ENCODE measurements at places on chromosomes 5 and 9.

DNA sequence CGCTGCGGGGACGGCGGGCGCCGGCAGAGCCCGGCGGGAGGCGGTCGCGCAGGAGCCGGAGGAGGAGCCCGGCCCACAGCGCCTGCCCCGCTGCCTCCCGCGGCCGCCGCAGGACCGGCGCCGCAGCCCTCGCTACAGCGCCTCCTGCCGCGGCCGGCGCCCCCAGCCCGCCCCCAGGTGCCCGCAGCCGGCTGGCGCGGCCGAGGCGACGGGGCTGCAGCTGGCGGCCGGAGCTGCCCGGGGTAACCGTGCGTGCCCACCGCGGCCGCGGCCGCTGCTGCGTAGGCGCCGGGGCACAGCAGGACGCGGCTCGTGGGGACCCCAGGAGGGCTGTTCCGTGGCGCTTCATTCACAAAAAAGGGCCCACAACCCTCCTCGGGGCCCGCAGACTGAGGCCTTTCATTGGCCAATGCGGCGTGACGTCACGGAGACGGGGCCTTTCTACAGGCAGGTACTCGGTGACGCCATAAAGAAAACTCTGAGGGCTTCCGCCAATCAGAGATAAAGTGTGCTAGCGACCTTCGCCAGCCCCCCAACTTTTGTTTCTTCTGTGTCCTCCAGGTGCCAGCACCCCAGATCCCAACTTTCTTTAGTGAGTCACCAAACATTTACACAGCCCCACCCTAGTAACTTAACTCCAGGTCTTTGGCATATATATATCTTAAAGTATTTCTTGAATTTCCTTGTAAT, at the start of gene CDC14B:
Gene CDC14B, minus strand, starts transcription at position 353 of the 690 bp plus-strand sequence. CDS start 465 bp downstream, outside the sequence.
- DNase-seq = peak; percentile 83

- no peak for DNase-seq
Measured at GRCh38 chr9:91660521-91660920, 236.9 kb upstream of the NFIL3 start.

DNA sequence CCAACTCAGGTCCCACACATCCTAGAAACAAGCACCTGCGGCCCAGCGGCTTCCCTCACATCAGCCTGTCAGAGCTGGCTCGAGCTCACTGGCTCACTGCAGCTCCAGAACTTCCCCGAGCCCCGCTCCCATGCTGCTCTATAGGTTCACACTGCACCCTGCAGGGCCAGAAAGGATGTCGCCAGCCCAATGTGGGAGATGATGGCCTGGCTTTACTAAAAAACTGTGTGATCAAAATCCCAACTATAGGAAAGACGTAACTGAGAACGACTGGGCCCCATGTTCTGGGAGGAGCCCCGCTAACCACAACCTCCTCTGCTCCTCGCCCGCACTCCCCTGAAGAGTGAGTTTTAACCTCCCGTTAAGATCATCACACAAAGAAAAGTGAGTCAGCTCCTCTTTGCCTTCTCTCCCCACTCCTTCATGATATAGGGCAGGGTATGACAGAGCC, 4.6 kb downstream of the SURF4 start:
- DNase-seq = no peak

GRCh38 chr9:98083061-98083501, 26.5 kb downstream of the NANS start:
- DNase-seq = no peak

DNA sequence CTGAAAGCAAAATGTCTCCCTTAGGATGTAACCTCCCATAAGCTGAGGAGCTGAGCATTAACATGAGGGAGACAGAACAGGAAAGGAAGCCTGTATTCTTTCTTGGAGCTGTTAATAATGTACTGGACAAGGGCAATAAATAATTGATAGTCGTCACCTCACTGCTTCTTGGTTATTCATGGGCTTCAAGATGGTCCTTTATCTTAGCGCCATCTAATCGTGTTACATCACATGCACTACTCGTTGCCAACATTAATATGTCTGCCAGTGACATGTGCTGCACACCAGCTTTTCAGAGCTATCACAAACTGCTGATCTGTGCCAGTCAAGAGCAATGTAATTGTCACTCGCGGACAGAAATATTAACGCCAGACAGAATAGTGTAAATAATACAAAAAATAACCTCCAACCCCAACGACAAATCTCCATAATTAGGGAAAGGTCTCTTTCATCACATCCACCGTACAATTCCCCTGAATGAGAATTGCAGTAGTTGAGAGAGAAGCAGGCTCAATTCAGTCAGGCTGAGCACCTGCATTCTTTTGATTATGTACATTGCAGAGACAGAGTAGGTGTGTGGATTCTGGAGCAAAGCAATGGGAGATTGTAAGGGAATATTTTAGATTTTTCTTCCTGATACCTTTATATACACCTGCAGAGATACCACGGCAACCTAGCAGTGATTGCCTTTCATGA, 267.1 kb downstream of the SPATA31D1 start:
- DNase-seq = no peak

DNA sequence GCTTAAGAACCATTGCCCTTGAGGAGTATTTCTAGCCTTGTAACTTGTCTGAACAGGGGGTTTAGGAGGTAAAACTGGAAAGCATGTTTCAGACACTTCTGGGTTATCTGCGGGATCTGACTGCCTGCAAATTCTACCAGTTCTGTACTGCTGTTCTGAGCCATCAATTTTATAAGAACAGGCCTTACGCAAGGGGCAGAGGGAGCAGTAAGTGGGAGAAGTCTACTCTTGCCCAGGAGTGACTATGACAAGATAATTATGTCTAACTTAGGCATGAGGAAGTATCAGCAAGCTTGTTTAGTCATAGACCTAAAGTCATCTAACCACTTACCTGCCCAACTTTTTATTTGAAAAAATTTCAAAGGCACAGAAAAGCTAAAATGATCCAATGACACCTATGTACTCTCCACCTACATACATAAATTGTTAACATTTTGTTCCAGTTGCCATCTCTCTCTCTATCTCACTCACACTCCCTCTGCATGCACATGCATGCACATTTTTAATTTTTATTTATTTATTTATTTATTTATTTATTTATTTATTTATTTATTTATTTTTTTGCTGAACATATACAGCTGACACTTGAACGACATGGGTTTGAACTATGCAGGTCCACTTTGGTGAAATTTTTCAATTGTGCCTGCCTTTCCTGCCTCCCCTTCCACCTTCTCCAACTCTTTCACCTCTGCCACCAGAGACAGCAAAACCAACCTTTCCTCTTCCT, 18.4 kb upstream of the DEPDC1B start:
- no peak for DNase-seq

- DNase-seq = no peak
Measured at GRCh38 chr5:107380654-107381053, 290.1 kb downstream of the EFNA5 start.

DNA sequence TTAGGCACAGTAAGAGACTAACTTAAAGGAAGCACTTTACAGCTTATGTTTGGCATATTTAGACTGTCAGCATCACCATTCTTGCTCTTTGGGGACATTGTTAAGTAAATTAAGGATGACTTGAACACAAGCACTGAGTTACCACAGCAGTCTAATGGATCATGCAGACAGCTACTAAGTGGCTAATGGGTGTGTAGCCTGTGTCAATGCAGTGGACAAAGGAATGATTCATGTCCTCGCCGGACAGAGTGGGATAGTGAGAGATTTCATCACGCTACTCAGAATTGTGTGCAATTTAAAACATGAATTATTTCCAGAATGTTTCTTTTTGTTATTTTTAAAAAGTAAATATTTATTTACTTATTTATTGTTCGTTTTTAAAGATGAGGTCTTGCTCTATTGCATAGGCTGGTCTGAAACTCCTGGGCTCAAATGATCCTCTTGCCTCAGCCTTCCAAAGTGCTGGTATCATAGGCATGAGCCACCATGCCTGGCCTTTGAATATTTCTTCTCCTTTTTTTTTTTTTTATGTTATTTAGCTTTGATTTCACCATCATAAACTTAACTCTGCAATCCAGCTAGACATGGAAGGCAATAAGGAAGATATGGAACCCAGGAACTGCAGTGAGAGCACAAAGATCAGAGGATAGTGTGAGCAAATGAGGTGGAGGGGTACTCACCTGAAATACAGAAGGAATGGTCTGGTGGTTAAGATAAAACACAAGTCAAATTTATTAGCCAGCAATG, 53.0 kb upstream of the KLF4 start:
- no peak for DNase-seq

DNA sequence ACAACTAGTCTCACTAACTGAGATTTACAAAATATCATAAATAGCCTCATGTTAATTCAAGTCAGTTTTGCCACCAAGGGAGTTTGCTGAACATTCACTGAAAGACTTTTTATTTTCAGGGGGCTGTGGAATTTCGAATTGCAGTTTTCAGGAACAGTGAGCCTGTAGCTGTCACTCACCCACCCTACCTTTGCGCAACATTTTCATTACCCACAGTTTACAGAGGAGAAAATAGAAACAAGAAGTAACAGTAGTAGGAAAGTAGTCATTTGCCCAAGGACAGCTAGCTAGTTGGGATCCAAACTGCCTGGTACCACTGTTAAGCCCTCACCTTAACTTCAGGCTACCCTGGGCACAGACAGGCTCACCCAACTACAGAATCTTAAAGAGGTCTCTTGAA, 154.1 kb downstream of the ADAMTS12 start:
- no peak for DNase-seq

DNA sequence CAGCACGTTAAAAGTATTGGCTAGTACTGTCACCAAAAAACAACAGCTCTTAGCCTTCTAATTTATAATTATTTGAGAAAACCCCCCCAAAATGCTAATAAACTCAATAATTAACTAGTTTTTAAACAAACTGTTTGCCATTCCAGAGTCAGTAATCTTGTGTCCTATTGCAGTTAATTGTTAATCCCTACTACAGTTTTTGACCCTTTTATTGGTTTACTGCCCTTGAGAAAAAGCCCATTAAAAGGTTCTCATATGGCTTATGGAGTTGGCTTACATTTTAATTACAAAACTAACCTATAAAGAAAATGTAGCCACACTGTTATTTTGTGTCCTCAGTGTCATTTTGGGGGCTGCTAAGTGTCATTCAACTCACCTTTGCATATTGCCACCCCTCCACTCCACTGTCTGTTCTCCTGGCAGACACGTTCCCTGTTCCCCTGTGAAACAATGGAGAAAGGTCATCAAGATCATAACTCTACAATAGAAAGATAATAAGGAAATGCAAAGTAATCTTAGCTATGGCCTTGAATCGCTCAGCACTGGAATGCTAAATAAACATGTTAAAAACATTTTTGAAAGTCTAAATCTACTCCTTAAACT, 51.6 kb upstream of the TXNDC8 start:
- DNase-seq = no peak

GRCh38 chr5:305459-305858, 16.1 kb upstream of the AHRR start:
- DNase-seq = no peak

- DNase-seq = no peak
Measured at GRCh38 chr9:95570646-95571045, 53.9 kb upstream of the PTCH1 start.

DNA sequence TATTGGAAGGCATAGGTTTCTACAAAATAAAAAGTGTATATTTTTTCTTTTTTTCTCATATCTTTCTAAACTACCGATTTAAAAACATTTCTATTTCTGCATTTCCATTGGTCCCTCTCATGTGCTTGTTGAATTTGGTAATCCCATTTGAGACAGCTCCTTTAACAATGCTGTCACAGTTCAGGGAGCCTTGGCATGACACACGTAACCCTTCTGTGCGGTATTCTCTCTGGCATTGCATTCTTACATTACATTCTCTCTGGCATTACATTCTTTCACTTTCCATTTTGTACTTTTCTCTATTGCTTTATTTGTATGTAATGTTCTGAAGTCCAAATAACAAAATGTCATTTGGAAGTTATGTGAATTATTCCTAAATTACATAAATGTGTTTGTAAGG, 150.7 kb upstream of the RASGRF2 start:
- no peak for DNase-seq

DNA sequence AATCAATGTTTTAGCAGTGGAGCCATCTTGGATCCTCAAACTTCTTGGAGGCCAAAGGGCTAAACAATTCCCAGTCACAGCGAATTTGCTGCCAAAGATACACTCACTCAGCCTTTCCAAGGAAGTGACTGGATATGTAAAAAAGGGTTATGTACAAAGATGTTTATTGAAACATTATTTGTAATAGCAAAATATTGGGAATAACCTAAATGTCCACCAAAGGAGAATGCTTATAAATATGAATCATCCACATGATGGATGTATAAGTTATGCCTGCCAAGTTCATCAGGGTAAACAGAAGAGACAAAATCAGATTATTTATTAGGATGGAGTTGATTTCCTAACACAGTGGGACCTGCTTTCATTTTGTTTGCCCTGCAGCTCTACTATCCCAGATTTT, 145.2 kb upstream of the ABCA1 start:
- DNase-seq = no peak

DNA sequence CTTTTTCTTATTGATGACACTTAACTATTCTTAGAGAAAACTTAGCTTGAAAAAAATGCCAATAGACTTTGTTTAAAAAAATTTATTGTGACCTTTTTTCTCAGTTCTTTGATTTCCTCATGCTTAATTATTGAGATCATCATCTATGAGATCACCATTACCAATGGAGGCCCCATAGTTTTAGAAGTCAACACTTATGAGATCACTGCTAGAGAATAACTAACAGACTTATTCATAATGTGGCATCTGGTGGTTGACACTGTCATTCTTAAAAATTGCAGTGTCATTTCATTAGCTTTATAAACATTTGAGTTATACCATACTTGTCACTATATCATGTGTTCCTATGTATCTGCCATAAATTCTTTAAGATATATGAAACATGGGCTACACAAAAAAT, 14.9 kb upstream of the FEM1C start:
- no peak for DNase-seq

GRCh38 chr5:11415751-11416150, 488.5 kb downstream of the CTNND2 start:
- no peak for DNase-seq

DNA sequence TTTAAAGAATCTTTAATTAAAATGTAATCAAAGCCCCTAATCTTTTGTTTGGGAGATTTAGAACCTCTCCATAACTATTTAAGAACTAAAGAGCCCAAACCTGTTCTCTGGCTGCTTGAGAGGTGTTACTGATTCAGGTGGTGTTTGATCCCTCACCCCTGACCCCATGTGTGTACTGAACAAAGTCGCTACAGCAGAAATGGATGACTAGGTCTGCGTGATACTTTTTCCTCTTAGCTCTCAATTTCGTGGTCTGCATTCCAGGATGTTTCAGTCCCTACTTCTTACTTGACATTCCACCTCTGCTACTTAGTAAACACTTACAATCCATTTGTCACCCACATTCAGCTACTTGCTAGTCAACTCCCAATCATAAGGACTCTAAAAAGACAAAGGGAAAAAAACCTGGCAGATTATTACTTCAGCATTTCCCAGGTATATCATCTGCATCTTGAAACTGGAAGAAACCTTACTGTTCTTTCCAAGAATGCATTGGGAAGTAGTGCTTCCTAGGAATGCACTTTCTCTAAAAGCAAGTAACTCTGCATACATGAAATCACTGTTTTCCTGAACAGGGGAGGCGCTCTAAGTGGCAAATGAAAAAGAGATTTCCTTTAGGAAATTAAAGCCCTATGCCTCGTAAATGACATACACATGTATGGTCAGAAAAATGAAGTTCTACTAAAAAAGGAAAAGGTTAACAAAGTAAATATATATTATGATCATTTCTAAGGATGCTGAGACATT, 1091.6 kb downstream of the PTPRD start:
- DNase-seq = no peak

All from HEK293T (cell line).